RPMI8226 (cell line): ENCODE measurements at places on chromosomes 12 and 14.

DNA sequence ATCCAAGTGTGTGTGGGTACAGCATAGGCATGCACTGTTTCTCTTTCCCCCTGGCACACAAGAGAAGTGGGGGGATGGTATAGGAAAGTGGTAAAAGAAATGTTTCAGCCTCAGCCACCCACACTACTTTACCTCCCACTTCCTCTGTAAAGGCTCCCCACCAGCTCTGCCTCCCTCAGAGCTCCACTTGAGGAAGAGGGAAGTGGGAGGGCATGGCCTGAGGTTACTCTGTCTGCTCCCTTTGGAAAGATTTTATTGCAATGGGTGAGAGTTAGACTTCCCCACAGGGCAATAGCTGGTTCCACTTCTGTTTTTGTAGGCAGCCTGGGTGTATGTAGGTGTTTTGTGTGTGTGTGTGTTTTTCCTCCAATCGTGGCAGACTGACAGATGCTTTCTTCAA lies 145.3 kb downstream of the SSPN start:
- peak; percentile 15 for DNase-seq

GRCh38 chr12:3137268-3137781 lies 60.1 kb downstream of the TSPAN9 start:
- no peak for DNase-seq

DNA sequence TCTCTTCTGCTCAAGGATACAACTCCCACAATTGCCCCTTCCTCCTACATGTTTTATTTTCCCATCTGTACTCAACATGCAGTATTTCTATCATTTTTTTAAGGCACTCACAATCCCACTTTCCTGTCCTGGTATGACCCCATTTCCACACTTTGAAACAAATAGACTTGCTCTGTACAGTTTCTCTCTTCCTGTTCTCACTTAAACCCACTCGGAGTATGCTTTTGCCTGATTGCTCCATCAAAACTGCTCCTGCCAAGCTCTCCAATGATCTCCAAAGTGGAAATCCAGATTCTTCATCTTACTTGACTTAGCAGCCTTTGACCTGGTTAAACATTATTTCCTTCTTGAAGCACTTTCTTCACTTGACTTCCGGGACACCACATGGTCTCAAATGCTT lies 384.5 kb downstream of the SEC23A start:
- DNase-seq: no peak

- no peak for DNase-seq
These were observed 99.9 kb upstream of the MYF6 start for GRCh38 chr12:80607361-80608135.

- DNase-seq: peak; percentile 35
These were observed 66.0 kb upstream of the GTF2A1 start for GRCh38 chr14:81286574-81287370.
